ENCODE measurements at places on chromosomes 5 and 9.

DNA sequence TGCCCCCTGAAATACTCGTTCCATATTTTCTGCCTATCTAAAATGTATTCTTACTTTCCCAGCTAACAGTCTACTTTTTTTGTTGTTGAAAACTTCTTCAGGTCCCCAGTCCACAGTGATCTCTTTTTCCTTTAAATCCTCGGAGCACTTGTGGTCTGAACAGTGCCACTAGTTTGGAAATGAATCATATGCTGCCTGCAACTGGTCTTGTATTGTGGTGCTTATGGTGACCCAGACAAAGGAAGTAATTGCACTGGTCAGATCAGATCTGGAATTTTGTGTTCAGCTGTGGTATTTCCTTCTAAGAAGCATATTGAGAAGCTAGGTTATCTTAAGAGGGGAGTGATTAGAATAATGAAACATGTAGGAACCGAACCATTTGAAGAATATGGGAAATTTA, 2.9 kb downstream of the UNC13B start:
- no peak for DNase-seq

GRCh38 chr5:10364186-10364689, 10.7 kb downstream of the MARCHF6 start:
- DNase-seq, result no peak

GRCh38 chr5:159619826-159620225, 289.5 kb upstream of the IL12B start:
- no peak for DNase-seq

DNA sequence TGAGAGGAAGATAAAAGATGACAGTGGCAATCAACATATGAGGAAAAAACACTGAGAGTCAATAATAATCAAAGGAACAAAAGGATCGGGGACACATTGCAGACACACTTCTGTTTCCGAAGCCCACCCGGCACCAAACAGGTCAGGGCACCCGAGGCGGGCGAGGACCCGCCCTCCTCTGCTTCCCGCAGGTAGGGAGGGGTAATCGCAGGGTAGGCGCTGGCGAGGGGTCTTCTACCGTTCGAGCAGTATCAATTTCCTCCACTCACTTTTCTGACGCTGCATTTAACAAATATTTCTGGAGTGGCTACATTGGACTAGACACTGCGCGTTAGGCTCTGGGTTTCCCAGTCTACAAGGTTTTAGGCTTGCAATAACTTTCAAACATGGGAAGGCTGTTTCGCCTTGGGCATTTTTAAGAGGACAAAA, 1.3 kb downstream of the TXN start:
- no peak for DNase-seq

- DNase-seq, result no peak
Observed at GRCh38 chr5:152113401-152113800, 188.8 kb upstream of the GLRA1 start.

DNA sequence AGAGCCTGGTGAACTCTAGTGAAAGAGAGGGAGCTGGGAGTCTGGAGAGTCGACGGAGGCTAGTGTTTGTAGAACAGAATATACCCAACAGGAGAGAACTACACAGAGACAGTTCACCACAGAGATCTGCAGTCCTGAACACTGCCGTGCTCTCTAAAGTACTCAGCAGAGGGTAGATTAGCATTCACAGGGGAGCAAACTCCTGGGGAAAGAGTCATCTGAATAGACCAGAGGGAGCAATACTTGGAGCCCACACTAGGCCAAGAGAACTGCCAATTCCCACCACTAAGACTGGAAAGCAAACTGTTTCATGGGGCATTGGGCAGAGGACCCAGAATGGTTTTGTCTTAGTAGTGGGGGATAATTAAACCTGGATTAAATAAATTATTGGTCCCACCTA, 235.6 kb downstream of the EDIL3 start:
- no peak for DNase-seq

DNA sequence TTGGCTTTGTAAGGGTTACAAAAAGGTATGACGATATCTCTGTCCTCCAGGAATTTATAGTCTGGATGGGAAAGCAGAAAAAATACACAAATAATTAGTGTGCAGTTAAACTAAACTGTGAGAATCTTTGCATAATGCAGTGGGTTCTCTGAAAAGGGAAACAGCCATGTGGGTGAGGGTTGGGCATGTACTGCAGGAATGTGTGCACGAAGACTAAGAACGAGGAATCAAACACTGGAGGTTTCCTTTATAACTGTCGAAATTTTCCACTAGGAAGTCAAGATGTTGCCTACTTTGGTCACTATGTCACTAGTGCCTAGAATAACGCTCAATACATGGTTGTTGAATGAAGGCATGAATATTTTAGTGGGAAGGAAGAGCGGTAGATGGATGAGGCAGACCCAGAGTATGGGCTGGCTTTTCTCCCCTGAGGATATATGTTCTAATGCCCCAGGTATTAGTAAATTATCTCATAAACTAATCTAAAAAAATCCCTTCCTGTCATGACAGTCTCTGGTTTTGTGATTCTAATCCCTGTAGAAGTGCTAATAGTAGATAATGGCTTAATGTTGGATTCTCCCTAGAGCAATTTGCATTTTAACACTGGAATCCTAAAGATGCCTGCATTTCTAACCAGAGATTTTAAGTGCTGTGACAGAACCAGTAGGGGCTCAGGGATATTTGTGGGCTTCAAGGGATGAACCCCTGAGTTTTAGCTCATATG, 227.3 kb downstream of the NMUR2 start:
- no peak for DNase-seq

GRCh38 chr5:180647941-180648500, 1.4 kb downstream of the FLT4 start:
- DNase-seq, result no peak

GRCh38 chr9:5562806-5563416, 52.6 kb downstream of the PDCD1LG2 start:
- no peak for DNase-seq

DNA sequence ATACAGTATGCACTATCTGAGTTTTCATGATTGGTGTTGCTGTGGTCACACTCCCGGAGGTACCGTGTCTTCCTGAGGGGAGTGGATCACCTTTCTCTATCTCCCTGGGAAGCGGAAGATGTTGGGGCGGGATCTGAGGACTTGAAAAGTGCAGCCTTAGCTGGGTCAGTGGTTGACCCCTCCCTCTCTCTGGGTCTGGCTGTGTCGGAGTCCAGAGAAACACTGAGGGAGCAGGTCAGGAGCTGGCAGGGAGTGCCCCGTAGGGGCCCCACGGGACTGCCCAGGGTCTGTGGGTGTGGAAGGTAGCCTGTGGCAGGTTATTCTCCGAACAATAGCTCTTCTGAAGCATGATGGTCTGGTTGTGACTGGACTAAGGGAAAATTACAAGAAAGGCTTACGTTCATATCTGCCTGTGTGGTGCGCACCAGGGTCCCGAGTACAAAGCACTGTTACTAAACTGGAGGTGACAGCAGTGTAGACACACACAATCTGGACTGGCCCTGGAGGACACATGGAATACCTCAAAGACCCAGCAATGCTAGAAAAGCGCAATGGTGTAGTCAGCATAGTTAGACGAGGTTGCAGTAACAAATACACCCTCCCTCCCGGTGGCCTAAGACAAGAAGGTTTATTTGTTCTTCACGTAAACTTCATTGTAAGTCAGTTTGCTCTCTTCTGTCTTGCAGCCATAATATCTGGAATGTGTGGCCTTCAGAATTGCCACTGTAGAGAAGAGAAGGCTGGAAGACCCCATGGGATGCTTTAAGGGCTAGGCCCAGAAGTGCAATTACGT, 9.4 kb upstream of the ZFP62 start:
- no peak for DNase-seq

DNA sequence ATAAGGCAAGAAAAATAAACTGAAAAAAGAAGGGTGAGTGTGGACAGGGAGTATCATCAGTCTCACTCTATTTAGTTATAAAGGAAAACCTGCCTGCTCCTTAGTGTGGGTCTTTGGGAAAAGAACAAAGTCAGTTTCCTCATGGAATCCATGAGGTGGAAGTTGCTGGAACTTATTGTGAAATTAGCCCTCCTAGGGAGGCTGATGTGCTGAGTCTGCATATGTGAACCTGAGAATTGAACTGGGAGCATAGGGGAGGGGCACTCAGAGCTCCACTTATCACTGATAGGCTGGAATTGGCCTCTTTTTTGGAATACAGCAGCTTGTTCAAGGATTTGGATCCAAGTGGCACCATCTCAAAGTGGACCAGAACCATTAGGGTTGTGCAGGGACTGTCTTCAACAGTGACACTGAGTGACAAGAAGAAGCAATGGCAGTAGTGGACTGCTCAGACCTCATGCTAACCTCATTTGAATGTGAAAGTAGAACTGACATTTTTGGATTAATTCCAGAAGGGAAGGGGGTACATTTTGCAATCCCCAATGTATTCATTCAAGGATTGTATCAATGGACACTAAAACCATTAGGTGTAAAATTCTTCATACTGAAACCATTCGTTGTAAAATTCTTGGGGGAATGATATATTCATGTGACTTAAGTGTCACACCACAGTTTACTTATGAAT, 103.6 kb upstream of the KLF9 start:
- no peak for DNase-seq

GRCh38 chr9:101485924-101486692, 47.5 kb upstream of the RNF20 start:
- DNase-seq, result no peak

GRCh38 chr9:33135470-33135958, 31.6 kb downstream of the B4GALT1 start:
- DNase-seq, result no peak

DNA sequence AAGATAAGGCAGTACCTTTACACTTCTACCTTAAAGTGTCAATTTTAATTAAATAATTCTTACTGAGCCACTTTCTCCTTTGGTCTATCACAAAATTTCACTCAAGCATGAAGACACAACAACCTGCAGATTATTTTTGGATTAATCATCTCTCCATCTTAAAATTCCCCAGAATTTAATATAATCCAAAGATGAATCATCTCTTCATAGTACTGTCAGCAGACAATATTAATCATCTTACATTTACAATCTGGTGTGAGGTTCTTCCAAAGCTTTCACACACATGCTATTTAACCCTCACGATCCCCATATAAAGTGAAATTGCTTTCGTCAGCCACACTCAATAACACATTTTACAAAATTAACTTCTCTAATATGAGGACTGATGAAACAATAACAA, 43.0 kb downstream of the LHFPL2 start:
- DNase-seq, result no peak

DNA sequence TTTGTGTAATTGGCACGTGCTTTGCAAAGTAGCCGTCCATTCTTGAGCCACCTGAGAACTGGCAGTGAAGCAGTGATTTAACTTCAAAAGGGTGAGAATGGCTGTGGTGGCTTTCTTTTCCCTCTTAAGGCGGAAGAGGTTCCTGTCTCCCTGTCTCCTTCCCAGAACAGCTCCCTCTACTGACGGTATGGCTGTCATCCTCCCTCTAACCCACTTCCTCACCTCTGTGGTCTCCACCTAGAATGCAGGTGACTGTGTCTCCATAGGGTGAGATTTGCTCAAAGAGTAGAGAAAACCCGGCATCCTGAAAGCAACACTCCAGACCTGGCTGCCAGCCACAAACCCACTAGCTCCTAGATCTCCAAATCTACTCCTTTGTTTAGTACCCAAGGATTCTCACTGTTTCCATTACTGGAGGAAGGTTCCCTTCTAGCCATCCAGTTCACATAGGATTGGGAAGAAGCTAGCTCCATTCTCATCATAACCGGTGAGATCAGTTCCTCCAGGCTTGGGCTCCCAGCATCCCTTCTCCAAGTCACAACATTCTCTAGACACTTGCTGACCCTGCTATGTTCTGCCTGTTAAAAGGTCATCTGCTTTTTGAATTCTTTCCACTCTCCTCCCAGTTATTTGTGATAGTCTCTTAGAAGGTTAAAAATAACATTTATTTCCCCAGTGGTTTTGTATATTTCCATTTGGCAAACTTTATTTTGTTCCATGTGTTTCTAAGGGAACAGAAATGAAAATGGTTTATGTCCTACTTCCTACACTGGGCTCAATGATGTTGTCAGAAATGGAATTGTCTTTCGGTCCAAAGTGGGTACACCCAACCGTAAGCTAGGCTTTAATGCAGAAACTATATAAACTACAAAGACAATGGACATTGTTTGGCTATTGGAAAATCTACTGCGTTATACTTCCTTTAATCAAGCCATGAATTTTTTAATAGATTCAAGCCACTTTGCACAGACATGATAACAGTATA, 269.4 kb downstream of the CWC27 start:
- no peak for DNase-seq

DNA sequence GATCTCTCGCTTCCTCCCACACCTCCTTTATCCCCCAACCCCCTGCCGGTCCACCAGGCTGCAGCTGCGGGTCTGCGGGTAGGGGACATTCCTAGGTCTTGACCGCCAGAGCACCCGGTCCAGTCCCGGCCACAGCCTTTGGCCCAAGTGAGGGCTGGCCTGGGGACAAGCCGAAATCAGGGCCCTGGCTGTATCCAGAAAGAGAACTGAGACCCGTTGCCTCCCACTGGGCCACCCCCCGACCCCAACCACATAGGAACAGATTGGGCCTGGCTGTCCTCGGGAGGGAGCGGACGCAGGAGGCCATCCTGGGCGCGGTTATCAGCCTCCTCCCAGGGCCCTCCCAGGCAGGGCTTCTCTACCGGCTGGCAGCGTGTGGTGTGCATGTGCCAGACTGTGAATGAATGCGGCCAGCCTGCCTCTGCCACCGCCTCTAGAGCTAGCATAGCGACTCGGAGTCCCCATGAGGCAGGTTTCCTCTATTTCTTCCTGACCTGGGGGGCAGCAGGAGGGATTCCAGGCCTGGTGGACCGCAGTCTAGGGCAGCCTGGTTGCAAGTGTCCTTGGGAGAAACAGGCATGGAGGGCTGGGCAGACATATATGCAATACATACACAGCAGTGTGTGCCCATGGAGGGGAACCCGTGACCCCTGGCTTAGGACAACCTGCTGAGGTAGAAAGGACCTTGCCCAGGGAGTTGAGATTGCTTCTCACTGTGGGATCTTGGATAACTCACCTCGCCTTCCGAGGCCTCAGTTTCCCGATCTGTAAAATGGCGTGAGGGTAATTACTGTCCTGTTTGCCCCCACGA, 1.2 kb downstream of the N4BP3 start:
- DNase-seq, result no peak

DNA sequence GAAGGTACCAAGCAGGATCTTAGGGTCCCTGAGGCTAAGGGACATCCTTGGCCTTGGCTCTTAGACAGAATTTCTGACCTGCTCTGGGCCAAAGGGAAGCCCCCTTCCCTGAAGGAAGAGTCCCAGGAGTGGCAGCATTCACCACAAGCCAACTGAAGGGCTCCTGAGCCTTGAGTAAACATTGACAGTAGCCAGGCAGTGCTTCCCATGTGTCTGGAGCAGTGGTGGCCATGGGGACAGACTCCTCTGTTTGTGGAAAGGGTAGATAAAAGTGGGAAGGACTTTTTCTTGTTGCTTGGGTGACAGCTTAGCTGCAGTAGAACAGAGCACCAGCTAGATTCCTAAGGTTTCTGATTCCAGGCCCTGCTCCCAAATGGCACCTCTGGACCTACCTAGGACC, 61.4 kb upstream of the VLDLR start:
- DNase-seq, result no peak

GRCh38 chr9:118091226-118091625, 387.0 kb downstream of the TLR4 start:
- no peak for DNase-seq

- DNase-seq, result no peak
Observed at GRCh38 chr5:158451203-158451992, 592.5 kb upstream of the CLINT1 start.

- DNase-seq, result no peak
Observed at GRCh38 chr9:131809941-131810344, 70.1 kb upstream of the RAPGEF1 start.

- no peak for DNase-seq
Observed at GRCh38 chr5:94243612-94244011, 374.8 kb downstream of the KIAA0825 start.

Measured in omental fat pad (tissue), 4 donors.